ENCODE measurements at places on chromosomes 5 and 9.
A peak's percentile ranks its signal among the peaks of the same experiment; 100 is the strongest.

GRCh38 chr5:32265902-32266301, 46.8 kb downstream of the MTMR12 start:
- no peak for DNase-seq

DNA sequence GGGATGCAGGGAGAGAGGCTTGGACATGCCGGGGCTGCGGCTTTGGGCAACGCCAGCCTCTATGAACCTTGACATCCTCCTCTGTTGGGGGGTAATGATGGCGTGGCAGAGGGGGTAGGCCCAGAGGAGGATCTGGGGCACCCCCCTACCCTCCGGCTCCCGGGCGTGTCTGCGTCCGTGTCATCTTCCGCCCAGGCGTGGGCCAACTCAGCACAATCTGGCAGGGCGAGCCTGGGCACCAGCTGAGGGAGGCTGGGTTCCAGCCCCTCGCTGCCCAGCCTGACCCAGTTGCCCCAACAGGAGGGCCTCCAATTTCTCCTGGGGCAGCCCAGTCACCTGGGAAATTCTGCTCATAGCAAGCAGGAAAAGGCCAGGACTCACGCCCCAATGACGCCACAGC, 62.9 kb upstream of the IL17B start:
- DNase-seq: no peak

GRCh38 chr9:34381323-34381722, 4.6 kb upstream of the MYORG start:
- DNase-seq: no peak

- no peak for DNase-seq
Measured at GRCh38 chr9:6328103-6328502, at the start of gene TPD52L3. Gene TPD52L3, plus strand, starts transcription at chr9:6328375. Its CDS starts 221 bp downstream, at chr9:6328596.

GRCh38 chr9:71249729-71250317, 128.4 kb upstream of the TRPM3 start:
- DNase-seq: peak; percentile 56

- no peak for DNase-seq
Measured at GRCh38 chr5:98750693-98751092, 22.8 kb upstream of the RGMB start.

GRCh38 chr9:86471171-86471815, 117.1 kb upstream of the TUT7 start:
- no peak for DNase-seq

Data from HEK293T (cell line).